ENCODE measurements at places on chromosomes 6 and 20.

GRCh38 chr6:151494936-151495320, 1.1 kb downstream of the CCDC170 start:
- no peak for DNase-seq

- no peak for DNase-seq
Measured at GRCh38 chr20:50750145-50750671, 18.8 kb downstream of the PARD6B start.

DNA sequence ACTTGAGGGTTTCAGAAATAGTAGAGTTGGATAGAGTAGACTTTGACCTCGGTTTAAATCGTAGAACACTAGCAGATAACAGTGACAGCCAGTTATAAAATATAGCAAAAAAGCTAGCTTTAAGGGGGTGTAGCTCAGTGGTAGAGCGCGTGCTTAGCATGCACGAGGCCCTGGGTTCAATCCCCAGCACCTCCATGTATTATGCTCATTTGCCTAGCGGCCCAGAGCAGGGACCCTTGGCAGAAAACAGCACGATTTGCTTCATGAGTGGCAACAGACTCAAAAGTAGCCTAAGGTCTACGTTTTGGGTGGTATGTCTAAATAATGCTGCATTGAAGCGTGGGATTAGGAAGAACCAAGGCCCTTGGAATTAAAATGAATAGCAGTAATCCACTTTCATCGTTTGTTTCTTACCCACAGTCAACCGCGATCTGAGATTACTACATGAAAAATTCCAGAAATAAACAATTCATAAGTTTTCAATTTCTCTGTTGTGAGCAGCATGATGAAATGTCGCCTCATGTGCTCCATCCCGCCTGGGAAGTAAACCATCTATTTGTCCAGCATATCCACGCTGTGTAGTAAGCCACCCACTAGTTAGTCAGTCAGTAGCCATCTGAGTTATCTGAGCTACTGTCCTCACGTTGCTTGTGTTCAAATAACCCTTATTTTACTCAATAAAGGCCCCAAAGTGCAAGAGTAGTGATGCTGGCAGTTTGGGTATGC, 184.9 kb downstream of the GPX5 start:
- no peak for DNase-seq

DNA sequence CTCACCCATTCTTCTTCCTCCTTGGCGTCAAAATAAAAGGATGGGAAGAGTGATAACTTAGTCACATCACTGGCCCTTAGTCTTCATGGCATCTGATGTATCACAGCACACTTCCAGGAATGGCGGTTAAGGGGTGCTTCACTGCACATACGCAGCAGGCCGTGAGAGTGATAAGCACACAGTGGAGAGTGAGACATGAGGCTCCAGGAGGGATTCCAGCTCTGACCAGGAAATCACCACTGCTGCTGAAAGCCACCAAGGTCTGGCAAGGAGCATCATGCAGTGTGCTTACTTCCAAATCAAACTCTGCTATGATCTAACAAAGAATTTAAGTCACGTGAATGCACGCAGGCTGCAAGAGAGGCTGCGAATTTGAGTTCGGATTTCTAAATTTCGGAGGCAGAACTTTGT, 62.4 kb downstream of the ARID1B start:
- DNase-seq, result no peak

- DNase-seq, result no peak
Measured at GRCh38 chr6:131867744-131868143, 59.9 kb downstream of the ENPP1 start.

DNA sequence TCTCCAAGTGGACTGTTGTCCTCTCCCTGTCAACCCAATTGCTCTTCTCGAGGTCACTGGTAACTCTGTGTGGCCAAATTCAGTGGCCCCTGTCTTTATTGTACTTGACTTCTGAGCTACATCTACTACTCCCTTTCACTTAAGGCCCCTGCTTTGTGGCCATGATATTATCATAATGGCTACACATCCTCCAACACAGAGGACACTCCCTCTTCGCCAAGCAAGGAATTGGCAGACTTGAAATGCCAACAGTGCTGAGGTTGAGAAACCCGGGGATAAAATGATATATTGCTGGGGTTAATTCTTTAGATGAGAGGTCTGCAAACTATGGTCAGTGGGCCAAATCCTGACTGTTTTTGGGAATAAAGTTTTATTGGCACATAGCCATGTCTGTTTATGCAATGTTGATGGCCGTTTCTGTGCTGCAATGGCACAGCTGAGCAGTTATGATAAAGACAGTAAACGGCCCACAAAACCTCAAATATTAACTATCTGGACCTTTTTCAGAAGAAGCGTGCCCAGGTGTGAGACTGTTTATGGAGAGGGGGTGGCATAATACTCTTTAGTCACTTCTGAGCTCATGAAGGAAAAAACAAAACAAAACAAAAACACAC, 12.0 kb upstream of the MRPS10 start:
- DNase-seq, result no peak

GRCh38 chr6:35173044-35173426, 31.9 kb upstream of the TCP11 start:
- no peak for DNase-seq

GRCh38 chr6:46720401-46720800, 14.8 kb downstream of the PLA2G7 start:
- no peak for DNase-seq

GRCh38 chr20:57584768-57585461, 24.0 kb downstream of the PCK1 start:
- DNase-seq, result no peak

Measured in AG04450 (cell line).